ENCODE measurements at places on chromosomes 3 and 15. TPM values are rescaled to one million over a fixed set of nuclear protein-coding genes. Genes with fewer than 3 reads are reported as not detected.
A peak's percentile ranks its signal among the peaks of the same experiment; 100 is the strongest.

- no peaks in the 10 kb centered on the region for H3K27me3 ChIP-seq
- no peaks in the 10 kb centered on the region for H3K36me3 ChIP-seq
- no peaks in the 10 kb centered on the region for H3K4me1 ChIP-seq
- no peak overlapping the region for H3K27ac ChIP-seq
Observed at GRCh38 chr3:167469381-167469780, 4.5 kb downstream of the SERPINI2 start.

GRCh38 chr3:27625864-27626263 is 96.3 kb downstream of the EOMES start:
- H3K27ac ChIP-seq, result no peak overlapping the region
- H3K27me3 ChIP-seq, result no peaks in the 10 kb centered on the region
- no peaks in the 10 kb centered on the region for H3K36me3 ChIP-seq
- H3K4me1 ChIP-seq, result peaks cover 5% of the 10 kb centered on the region
- no peak overlapping the region for H3K4me3 ChIP-seq

Gene CHRNA7
- not detected for total RNA-seq

DNA sequence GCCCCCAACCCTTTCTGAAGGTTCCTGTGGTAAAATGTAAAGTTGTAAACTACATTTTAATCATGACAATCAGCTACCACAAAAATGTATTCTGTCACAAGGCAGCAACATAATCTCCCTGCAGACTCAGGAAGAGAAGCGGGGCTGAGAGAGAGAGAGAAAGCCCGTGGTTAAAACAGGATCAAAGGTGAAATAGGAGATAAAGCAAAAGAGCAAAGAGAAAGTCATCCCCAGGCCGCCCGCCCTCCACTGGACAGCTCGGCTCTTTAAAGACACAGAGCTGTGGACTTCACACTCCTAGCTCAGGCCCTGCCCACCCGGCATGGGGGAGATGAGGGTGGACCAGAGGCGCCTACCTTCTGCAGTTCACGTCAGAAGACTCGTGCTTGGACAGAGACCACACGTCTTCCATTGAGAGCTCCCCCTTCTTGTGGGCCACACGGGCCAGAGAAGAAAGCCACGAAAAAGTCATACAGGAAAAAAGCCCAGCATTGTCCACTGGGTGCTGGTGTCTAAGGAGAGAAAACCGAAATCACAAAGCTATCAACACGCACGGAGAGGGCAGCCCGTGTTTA is 29.4 kb downstream of the ABCC5 start:
- H3K27me3 ChIP-seq, result no peaks in the 10 kb centered on the region
- no peak for DNase-seq
- no peak overlapping the region for H3K27ac ChIP-seq
- no peak overlapping the region for H3K4me3 ChIP-seq
- H3K4me1 ChIP-seq, result no peaks in the 10 kb centered on the region
- peaks cover 35% of the 10 kb centered on the region for H3K36me3 ChIP-seq

- no peak overlapping the region for H3K4me3 ChIP-seq
- no peaks in the 10 kb centered on the region for H3K36me3 ChIP-seq
- DNase-seq, result no peak
- H3K27ac ChIP-seq, result no peak overlapping the region
- H3K4me1 ChIP-seq, result no peaks in the 10 kb centered on the region
- no peaks in the 10 kb centered on the region for H3K27me3 ChIP-seq
Observed at GRCh38 chr3:93924491-93924890, 49.2 kb downstream of the PROS1 start.

Gene SCAANT1
- total RNA-seq, result 2.1 TPM

DNA sequence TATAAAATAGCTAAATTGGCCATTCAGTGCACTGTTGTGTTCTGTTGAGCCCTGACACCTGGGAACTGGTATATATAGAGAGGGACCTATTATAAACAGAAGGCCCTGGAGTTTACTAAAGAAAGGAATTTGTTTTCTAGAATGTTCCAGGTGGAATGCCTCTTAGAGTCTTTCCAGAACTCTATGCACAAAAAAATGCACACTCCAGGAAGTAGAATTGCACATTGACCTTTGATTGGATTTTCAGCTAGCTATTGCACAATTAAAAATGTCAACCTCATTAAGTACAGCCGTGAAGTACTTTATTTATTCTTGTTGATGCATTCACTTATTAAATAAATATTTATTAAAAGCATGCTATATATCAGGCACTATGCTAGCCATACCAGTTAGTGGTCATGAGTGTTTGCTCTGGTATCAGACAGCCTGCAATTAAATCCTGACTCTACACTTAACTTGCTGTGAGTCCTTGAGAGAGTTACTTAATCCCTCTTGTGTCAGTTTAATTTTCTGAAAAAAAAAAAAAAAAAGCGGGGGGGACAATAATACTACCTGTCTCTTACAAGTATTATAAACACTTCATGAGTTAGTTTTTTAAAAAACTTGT is 40.8 kb downstream of the NDUFB4 start:
- no peak for DNase-seq
- H3K27me3 ChIP-seq, result no peaks in the 10 kb centered on the region
- H3K36me3 ChIP-seq, result no peaks in the 10 kb centered on the region
- no peak overlapping the region for H3K27ac ChIP-seq
- no peak overlapping the region for H3K4me3 ChIP-seq

DNA sequence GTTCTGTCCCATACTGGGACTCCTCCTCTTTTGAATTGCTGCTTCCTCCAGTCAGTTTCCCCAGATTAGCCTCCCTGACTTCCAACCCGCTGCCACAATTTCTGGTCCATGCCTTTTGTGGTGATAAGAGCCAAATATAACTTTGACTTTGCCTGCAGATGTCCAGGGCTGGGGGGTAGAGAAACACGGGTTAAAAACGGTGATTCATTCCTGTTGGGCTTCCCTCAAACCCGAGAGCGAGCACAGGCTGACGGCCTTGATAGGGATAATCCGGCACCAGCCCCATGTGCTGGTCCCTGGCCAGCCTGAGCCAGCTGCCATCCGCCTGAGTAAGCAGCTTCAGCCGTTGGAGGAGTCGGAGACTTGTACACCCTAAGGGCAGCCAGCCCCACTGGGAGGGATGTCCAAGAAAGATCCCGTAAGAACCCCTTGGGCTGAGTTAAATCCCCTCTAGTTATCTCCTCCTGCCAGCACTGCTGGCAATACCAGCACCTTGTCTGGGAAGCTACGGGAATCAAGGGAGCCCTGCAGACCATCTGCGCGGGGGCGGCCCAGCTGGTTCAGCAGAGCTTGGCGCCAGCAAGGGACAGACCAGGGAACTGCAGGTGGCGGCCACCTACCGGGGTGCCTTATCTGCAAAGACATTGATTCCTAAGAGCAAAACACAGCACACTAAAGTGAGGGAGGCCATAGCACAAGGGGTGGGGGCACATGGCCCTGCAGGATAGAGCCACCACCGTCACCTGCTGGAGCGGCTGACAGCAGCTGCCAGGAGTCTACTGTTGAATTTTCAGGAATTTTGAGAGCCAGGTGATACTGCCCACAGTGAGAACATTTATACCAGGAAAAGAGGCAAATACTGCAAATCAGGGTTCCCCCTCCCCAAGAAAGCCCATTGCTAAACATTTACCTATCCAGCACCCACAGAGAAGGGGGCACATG is 18.1 kb downstream of the CSPG4 start:
- H3K27ac ChIP-seq, result no peak overlapping the region
- no peaks in the 10 kb centered on the region for H3K36me3 ChIP-seq
- DNase-seq, result no peak

Gene IQCF5
- not detected for total RNA-seq

DNA sequence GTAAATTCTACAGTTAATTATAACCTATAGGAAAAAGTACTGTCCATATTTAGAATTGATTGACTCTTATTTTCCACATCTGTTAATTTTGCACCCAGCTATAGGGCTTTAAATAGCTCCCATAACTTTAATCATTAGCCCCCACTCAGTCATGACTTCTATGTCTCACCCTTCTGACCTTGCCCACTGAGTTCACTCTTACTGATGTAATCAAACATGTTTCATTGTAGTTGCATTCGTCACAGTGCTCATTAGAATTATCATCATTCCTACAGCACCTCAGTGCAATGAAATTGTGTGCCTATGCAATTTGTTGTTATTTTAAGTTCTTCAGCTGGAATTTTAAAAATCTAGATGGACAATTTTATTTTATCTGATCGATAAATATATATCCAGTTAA is 151.4 kb downstream of the TIGIT start:
- H3K27me3 ChIP-seq, result no peaks in the 10 kb centered on the region
- H3K4me1 ChIP-seq, result no peaks in the 10 kb centered on the region
- H3K4me3 ChIP-seq, result no peak overlapping the region
- no peak overlapping the region for H3K27ac ChIP-seq
- H3K36me3 ChIP-seq, result no peaks in the 10 kb centered on the region
- no peak for DNase-seq

DNA sequence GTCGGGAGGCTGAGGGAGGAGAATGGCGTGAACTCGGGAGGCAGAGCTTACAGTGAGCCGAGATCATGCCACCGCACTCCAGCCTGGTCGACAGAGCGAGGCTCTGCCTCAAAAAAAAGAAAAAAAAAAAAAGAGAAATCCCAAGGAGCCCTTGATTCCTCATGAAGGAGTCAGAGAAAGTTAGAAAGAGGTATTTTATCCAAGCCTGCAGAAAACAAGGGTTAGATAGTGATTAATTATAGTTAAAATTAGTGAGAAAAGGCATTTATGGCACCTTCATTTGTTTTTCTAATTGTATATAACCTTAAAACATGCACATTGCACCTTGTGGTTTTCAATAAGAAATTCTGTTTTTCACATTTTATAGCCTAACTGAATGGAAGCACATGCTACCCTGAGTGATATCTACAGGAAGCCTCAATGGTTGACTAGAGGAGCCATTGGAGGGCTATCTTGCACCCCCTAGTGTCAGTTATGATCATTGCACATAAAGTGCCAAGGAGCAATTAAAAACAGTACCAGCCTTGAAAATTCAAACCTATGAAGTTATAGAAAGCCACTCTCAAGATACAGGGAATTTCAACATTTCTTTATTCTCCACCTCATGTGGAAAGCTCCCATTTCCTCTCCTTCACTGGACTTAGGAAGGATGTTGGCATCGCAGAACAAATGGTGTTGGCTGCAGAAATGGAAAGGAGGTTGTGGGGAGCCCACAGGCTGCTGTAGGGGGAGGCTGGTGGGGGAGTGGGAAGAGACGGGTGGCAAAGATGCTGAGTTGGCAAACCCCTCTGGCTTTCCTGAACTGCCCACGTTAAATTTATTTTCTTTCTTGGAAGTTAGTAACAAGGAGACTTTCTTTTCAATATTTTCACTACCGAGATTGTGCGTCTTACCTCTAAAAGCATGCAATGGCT is 48.5 kb downstream of the ITGA11 start:
- H3K27ac ChIP-seq, result no peak overlapping the region
- DNase-seq, result no peak
- H3K4me1 ChIP-seq, result peaks cover 13% of the 10 kb centered on the region
- H3K27me3 ChIP-seq, result peaks cover 9% of the 10 kb centered on the region

Gene LRRIQ4
- not detected for total RNA-seq

Gene EPHB3
- total RNA-seq, result 0.22 TPM

- DNase-seq, result peak; percentile 49
- no peak overlapping the region for H3K4me3 ChIP-seq
- H3K4me1 ChIP-seq, result peaks cover 48% of the 10 kb centered on the region
- H3K36me3 ChIP-seq, result no peaks in the 10 kb centered on the region
Observed at GRCh38 chr15:40098489-40099261, 10.0 kb downstream of the BMF start.

Gene ZNF860
- not detected for total RNA-seq

GRCh38 chr15:64122936-64123351 is 27.2 kb downstream of the SNX1 start:
- H3K27ac ChIP-seq, result no peak overlapping the region
- no peak for DNase-seq
- no peak overlapping the region for H3K4me3 ChIP-seq
- H3K27me3 ChIP-seq, result no peaks in the 10 kb centered on the region
- peaks cover 88% of the 10 kb centered on the region for H3K36me3 ChIP-seq
- H3K4me1 ChIP-seq, result no peaks in the 10 kb centered on the region

DNA sequence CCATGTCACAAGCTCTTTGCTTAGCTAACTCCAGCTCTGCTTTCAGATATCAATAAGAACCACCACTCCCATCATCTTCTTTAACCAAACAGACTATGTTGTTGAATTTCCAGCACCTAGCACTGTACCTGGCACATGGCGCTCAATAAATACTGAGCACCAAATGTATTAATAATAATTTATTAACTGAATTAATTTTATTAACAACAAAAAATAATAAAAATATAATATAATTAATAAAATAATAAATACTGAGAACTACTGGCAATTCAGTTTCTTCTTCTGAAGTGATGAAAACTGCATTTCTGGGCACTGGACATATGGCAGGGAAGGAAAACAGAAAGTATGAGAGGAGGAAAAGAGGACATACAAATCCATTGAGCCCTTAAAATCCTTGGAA is 263.9 kb downstream of the ZMAT3 start:
- H3K36me3 ChIP-seq, result no peaks in the 10 kb centered on the region
- H3K4me1 ChIP-seq, result no peaks in the 10 kb centered on the region
- H3K4me3 ChIP-seq, result no peak overlapping the region
- H3K27ac ChIP-seq, result no peak overlapping the region

GRCh38 chr3:3038201-3038991 is 71.8 kb downstream of the IL5RA start:
- no peak for DNase-seq
- no peak overlapping the region for H3K27ac ChIP-seq
- no peaks in the 10 kb centered on the region for H3K36me3 ChIP-seq
- no peaks in the 10 kb centered on the region for H3K27me3 ChIP-seq

Gene C2CD4A
- total RNA-seq, result 0.34 TPM

DNA sequence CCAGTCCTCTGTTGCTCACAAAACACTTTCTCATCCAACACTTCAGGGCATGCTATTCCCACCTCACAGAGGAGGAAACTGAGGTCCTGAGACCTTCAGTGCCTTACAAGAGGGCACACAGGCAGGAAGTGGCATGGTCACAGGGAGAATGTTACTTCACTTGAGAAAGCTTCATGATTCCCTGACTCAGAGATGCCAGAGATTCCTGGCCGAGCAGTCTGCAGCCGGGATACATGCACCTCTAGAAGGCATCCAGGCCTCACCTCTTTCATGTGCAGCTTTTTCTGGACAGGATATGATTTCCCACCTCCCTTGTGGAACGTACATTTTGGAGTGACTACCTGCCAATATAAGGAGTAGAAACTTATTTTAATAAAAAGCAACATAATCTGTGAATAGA is 2.8 kb upstream of the SST start:
- H3K36me3 ChIP-seq, result no peaks in the 10 kb centered on the region
- peaks cover 22% of the 10 kb centered on the region for H3K27me3 ChIP-seq
- no peak overlapping the region for H3K27ac ChIP-seq
- H3K4me3 ChIP-seq, result no peak overlapping the region
- DNase-seq, result no peak
- H3K4me1 ChIP-seq, result no peaks in the 10 kb centered on the region

DNA sequence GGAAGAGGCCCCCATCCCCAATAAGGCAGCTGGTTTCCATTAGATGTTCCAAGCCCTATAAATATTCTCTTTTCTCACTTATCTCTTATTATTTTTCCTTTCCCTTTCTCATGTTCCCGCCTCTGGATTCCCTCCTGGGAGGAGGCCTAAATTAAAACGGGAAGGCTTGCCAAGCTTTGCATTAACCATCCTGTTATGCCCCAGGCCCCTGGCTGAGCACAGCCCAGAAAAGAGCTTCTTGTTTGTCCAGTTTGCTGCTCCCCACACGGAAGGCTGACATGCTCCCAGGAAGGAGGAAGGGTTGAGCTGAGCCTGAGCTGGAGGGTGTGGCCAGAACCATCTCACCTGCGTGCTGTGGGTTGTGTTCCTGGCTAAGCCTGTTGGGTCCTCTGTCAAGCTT is 63.1 kb upstream of the BOC start:
- H3K36me3 ChIP-seq, result no peaks in the 10 kb centered on the region
- H3K27me3 ChIP-seq, result peaks cover 3% of the 10 kb centered on the region
- H3K27ac ChIP-seq, result no peak overlapping the region
- no peaks in the 10 kb centered on the region for H3K4me1 ChIP-seq

GRCh38 chr3:150681057-150681456 is 22.7 kb downstream of the ERICH6 start:
- H3K27me3 ChIP-seq, result no peaks in the 10 kb centered on the region
- H3K36me3 ChIP-seq, result no peaks in the 10 kb centered on the region
- no peak overlapping the region for H3K27ac ChIP-seq
- H3K4me3 ChIP-seq, result no peak overlapping the region
- DNase-seq, result peak; percentile 34
